Tibial nerve (tissue), 4 donors: ENCODE measurements at places on chromosomes 3 and 15. TPM values are rescaled to one million over a fixed set of nuclear protein-coding genes. Genes with fewer than 3 reads are reported as not detected.

DNA sequence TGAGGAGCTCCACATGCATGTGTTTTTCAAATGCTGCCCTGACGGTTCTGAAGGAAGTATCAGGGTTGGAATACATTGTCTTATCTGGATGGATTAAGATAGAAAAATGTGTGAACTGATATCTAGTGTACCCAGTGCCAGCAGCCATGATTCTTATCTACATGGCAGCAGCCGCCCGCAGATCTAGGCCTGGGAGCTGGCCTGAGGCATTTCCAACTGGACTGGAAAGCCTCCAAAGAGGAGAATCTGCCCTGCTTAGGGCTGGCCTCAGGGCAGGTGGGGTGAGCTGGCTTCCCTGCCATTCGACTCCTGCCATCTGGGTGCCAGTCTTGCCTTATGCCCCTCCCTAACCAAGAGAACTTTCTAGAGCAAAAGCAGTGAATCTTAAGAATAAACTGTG is 125.8 kb downstream of the SSR3 start:
- H3K4me3 ChIP-seq: no peak overlapping the region
- H3K27me3 ChIP-seq: no peaks in the 10 kb centered on the region
- no peak for DNase-seq
- H3K27ac ChIP-seq: no peak overlapping the region
- H3K4me1 ChIP-seq: no peaks in the 10 kb centered on the region

DNA sequence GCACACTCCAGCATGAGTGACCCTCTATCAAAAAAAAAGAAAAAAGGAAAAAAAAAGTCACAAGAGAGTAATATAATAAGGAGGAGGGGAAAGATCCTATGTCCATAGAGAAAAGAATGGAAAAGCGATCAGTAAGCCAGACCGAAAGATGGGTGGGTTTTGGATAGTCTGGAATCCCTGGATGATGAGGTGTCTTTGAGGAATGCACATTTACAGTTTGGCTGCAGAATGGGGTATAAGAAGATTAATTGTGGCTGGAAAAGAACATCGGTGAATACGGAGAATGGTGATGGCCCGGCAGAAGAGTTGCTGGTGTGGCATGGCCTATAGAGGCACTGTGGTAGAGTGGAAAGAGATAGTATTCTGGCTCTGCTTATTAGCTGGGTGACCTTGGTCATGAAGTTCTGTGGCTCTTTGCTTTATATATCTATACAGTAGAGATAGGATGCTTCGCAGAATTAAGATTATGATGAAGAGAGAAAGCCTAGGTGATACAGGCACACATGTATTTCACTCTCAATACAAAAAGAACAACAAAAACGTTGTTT is 187.9 kb downstream of the AKAP13 start:
- H3K27me3 ChIP-seq: no peaks in the 10 kb centered on the region
- H3K4me1 ChIP-seq: no peaks in the 10 kb centered on the region
- H3K36me3 ChIP-seq: no peaks in the 10 kb centered on the region
- H3K27ac ChIP-seq: no peak overlapping the region

DNA sequence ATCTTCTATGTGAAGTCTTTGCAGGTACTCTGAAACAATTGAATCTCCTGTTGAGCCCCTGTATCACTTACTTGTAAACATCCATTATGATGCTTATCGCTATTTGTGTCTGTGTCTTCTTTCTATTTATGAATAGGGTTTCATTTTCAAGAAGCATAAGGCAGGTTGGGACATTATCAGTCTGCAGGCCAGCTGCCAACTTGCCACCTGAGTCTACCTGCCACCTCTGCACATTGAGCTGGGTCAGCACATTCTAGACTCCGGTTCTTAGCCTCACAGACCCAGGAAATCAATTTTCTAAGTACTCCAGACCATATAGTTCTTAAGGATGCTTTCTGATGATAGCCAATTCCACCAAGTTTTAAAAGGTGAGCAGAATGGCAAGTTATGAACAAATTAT is 105.7 kb upstream of the MCTP2 start:
- no peak overlapping the region for H3K27ac ChIP-seq
- H3K36me3 ChIP-seq: no peaks in the 10 kb centered on the region
- H3K4me3 ChIP-seq: no peak overlapping the region
- H3K27me3 ChIP-seq: no peaks in the 10 kb centered on the region
- no peak for DNase-seq
- peaks cover 13% of the 10 kb centered on the region for H3K4me1 ChIP-seq

DNA sequence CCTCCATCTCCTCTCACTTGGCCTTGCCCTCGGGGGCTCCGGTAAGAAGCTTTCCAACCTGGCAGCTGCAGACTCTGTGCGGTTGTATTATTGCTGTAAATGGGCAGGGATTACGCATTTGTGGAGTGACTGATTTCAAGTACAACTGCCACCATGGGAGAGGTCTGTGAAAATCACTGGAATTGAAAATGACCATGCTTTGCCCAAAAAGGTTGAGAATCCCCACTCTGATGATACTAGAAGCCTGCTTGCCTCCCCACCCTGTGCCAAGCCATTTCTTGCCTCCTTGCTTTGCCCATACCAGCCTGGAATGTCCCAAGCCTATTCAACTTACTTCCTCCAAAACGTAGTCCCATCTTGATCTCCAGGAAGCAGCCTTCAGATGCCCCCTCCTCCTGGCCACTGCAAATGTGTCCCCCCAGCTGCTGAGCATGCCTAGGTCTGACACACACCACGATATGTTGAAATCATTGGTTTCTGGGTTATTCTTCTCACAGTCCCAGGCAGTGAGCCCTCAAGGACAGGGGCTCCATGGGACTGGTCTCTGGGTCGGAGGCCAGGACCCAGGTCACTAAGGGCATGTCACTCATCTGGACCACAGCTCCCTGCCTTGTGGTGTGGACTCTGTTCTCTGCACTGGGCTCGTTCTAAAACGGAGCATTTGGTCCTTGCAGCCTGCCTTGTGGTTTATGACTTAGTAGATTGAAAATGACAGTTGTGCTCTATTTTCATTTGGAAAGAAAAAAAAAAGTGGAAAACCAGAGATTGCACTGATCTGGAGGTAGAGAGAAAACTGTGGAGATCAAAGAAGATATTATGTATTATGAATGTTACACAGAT is 42.9 kb downstream of the SMAD3 start:
- no peak for DNase-seq
- H3K27me3 ChIP-seq: no peaks in the 10 kb centered on the region
- H3K27ac ChIP-seq: peak overlapping the region; percentile 79
- H3K36me3 ChIP-seq: no peaks in the 10 kb centered on the region

Gene PRR20G
- not detected for total RNA-seq

DNA sequence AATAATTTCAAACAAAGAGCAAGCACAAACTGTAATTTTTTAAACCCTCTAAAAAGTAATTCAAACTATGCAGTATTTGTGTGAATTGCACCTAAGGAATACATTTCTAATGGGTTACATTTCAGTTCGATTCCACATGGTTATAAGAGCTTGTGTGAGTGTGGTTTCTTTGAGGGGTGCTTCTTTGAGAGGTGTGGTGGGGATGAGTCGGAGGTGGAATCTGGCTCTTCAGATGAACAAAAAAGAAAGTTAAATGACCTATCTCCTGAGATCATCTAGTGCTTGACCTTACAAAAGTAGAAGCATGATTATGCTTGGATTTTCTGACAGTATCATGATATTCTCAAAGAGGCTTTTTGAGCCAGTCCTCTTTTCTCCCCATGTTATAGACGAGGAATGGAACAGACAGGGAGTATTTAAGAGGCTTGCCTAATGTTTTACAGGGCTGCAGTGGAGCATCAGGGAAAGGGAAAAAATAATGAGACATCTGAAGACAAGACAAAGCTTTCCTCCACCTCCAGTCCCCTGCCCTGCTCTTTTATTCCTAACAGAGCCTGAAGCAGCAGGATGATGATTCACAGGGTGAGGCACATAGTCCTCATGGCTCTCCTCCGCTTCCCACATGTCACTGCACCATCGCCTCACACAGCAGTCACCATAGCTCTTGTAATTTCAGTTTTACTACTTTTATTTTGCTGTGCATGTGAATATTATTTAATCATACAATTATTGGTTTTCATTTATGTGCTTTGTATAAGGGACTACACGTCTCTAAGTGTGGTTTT is 82.0 kb downstream of the LYSMD4 start:
- DNase-seq: no peak
- H3K27me3 ChIP-seq: no peaks in the 10 kb centered on the region
- H3K4me3 ChIP-seq: no peak overlapping the region
- no peaks in the 10 kb centered on the region for H3K4me1 ChIP-seq
- H3K36me3 ChIP-seq: no peaks in the 10 kb centered on the region

Gene ASB14
- total RNA-seq: not detected

DNA sequence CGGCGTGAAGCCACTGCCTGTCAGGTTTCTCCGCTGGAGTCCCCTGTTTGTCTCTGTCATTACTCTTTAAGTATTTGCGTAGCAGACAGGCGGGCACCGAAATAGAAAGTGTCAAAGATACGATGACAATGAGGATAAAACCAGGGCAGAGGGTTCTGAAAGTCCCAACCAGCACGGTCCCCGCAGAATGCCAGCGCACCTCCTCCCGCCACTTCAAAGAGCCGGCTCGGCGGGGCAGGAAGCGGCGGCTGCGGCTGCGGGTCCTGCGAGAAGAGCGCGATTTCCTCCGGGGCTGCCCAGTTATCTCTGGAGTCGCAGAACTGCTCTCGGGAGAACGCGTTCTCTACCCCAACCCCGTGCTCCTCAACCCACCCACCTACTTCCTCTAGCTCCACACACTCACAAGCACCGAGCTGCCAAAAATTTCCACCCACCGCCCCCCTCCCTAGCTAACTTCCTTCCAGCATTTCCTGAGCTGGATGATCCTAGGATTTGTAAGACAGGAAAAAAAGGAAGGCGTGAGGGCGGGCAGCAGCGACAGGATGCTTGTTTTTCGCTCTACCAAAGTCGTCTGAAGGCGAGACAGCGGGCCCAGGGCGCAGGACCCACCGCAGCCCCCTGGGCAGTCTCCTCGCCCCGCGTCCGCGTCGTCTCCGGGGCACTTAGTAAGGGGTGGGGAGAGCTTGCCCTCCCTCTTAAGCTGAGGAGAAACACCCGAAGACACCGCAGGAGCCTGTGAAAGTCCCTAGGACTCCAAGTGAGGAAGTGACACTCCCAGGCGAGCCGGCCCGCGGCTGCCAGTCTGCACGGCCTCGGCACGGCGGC is at the start of gene ARHGAP31:
Gene ARHGAP31, plus strand, starts transcription at position 513 of the 825 bp plus-strand sequence. CDS start 522 bp downstream, outside the sequence.
- no peaks in the 10 kb centered on the region for H3K27me3 ChIP-seq
- H3K4me1 ChIP-seq: peaks cover 48% of the 10 kb centered on the region
- peak within 1 kb of the TSS; percentile 82 for H3K4me3 ChIP-seq
- H3K36me3 ChIP-seq: peaks cover 16% of the 10 kb centered on the region
- DNase-seq: peak; percentile 45

DNA sequence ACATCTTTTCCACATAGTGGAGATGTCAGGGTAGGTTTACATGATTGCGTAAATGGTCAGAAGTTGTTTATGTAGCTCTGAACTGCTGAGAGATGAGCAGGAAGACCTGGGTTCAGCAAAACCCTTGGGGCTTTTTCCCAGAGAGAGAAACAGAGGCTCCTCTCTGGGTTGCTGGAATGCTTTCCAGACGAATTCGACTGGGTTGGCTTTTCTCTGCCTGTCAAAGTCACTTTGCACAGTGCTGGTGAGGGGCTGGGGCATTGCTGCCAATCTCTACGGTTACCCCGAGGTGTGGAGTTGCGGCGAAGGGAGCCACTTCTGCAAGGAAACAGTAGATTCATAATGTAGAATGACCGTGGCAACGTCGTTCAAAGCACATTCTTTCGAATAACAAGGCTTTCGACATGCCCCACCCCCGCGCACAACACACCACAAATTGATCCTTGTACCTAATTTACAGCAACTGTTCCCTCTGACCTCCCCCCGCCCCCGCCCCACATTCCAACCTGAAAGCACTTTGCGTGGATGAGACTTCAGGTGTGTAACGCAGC is 950 bp upstream of the CNTN4 start:
- H3K27me3 ChIP-seq: no peaks in the 10 kb centered on the region
- H3K4me3 ChIP-seq: peak overlapping the region; percentile 85
- peak overlapping the region; percentile 89 for H3K27ac ChIP-seq
- peaks cover 40% of the 10 kb centered on the region for H3K4me1 ChIP-seq

Gene SAMD7
- not detected for total RNA-seq
